Iris pigment epithelial cell (primary cell): ENCODE measurements at places on chromosomes 4 and X.

DNA sequence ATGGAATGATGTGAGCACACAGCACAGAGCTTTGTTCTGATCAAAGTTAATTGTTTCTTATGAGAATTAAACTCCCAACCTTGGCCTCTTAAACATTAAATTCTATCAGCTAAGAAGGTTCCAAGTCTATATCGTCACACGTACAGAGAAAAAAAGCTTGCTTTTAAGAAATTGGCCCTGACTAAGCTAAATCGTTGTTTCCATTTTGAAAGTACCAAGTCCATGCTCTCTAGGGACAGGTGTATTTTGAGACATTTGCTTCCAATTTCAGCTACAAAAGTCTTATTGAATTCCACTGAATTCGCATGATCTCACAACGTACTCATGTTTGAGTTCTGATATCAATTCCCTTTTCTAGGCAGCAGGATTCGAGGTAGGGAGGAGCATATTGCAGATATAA lies 157.4 kb downstream of the SHROOM3 start:
- no peak for DNase-seq

GRCh38 chrX:46903458-46904242 lies 8.6 kb upstream of the JADE3 start:
- DNase-seq: peak; percentile 68

DNA sequence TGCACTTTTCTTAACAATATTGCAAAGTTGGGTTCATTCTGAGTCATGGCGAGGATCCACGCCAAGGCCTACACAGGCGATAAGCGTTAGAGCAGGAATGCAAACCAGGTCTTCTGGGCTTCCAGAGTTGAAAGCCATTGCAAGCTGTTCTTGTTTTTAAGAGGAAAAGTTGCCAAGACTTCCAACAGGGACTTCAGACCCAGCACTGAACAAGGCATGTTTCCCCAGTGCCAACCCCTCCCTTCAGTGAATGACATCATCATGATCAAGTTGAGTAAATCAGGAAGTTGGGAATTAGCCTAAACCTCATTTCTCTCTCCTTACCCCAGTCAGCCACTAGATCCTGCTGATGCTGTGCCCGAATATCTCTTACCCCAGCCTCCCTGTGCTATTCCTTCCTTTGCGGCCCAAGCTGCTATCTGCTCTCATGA lies 355.1 kb downstream of the HS3ST1 start:
- peak; percentile 66 for DNase-seq

GRCh38 chrX:120732461-120732860 lies 102.6 kb upstream of the C1GALT1C1 start:
- DNase-seq: no peak

GRCh38 chrX:29012867-29013266 lies 425.6 kb downstream of the IL1RAPL1 start:
- DNase-seq: no peak

GRCh38 chr4:114282937-114283336 lies 303.5 kb upstream of the ARSJ start:
- no peak for DNase-seq

- DNase-seq: no peak
These were observed at the start of gene TRIML1 for GRCh38 chr4:188139141-188139540. Gene TRIML1 (plus strand): TSS chr4:188139441. CDS start chr4:188139559, 118 bp downstream.

DNA sequence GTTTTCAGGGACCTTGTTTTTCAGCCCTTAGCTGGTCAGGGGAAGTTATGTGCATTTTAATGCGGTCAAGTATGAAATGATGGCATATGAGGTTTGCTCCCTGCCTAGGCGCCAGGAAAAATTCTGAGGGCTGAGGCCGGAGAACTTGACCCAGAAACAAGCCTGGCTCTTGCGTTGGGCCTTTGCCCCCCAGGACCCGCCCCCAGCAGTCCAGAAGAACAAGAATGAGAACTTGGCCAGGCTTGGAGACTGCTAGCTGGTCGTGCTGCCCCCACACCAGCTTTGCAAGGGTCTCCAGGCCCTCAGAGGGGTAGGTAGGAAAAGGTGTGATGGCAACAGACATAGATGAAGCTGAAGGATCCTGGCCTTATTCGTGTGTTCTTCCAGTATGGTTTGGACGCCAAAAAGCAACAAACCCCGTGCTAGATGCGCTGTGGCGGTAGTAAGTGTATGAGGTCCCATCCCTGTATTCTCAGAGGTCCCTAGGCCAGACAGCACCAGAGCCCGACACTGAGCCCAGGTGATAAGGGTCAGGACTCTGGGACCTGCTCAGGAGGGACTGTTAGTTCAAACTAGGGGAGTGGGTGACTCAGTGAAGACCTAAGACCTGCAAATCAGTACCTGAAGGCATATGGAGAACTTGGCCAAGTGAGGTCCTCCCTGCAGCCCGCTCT lies 10.5 kb downstream of the NKX3-2 start:
- DNase-seq: no peak

DNA sequence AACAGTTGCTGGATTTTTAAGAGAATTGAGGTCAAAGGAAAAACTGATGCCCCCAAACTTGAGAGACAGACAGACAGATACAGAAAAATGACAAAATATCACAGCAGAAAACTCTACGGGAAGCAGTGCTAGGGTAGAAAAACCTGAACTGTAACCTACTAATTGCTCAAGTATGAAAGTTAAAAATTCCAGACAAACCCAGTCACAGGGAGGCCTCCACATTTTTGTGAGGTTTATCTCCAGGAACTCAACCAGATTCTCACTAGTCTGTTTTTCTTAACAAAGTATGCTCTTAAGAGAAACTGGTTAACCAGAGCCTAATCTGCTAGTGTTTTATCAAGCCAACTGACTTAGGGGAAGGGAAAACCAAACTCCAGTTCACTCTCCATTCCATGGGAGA lies 19.9 kb upstream of the PPP3CA start:
- DNase-seq: peak; percentile 95

GRCh38 chr4:80268936-80269335 lies 2.5 kb downstream of the FGF5 start:
- DNase-seq: no peak

DNA sequence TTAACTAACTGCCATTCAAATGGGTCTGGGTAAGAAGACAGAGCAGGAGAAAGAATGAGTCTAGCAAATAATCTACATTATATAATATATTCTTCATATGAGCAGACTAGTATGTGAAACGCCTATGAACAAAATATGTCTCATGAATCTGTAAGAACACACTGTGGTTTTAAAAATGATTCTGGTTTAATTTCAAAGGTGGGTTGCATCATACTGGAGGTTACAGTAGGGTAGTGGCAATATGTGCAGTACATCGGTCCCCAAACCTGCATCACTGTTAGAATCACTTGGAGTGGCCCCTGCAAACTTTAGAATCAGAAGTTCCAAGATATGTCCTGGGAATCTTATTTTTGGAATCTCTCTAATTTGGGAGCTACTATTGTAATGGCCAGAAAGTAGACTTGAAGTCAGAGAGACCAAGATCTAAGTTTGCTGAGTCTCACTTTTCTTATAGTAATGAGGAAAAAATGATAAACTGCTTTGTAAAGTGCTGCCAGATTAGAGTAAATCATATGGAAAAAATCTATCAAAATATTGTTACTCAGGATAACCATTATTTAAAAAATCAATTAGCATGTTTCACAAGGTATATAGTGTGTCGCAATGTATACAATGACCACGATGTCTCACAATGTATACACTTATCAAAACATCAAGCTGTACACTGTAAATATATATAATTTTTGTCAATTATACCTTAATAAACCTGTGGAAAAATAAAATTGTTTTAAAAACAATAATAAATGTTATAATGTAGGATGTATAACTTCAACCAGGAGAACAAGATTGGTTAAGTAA lies 37.9 kb upstream of the ARSJ start:
- peak; percentile 60 for DNase-seq

- DNase-seq: peak; percentile 65
These were observed 146.9 kb upstream of the FGF13 start for GRCh38 chrX:138858438-138858837.

- no peak for DNase-seq
These were observed 888 bp downstream of the RAB28 start for GRCh38 chr4:13483136-13483767.

- DNase-seq: no peak
These were observed 10.1 kb downstream of the HS3ST1 start for GRCh38 chr4:11418610-11419009.

GRCh38 chr4:184846531-184846930 lies 20.8 kb upstream of the ACSL1 start:
- no peak for DNase-seq

DNA sequence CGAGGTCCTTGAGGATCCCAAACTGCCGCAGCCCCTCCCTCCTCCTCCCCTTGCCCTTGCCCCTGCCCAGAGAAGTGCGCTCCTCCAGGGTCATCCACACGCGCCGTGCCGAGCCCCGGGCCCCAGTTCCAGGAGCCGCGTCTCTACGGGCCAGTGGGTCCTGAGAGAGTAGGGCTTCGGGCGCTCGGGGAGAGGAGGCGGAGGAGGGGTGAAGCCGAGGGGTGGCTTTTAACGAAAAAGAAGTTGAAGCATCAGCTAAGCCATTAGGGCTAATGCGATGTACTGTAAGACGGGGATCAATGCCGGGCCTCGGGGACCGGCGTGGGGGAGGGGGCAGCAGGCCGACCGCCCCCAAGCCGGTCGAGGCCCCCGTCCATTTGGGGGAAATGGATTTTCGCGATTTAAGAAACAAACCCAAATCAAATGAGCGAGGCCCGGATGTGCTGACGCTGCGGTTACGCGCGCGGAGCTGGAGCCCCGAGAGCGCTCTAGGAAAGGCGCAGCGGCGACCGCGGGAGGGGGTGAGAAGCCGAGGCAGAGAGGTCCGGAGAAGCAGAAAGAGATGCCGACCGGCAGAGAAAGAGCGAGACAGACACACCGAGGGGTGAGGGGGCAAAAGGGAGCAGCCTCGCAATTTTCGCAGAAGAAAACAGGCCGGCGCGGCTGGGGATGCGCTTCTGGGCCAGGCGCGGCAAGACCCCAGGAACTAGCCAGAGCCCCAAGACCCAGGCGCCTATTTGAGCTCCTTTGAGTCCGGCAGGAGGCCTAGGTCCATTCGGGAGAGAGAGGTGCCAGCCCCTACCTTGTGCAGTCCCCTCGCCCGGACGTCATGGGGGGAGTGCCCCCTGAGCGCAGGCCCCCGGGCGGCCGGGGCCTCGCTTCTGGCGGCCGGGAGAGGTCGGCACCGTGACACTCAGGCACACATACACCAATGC lies 13.6 kb downstream of the HMX1 start:
- DNase-seq: no peak

DNA sequence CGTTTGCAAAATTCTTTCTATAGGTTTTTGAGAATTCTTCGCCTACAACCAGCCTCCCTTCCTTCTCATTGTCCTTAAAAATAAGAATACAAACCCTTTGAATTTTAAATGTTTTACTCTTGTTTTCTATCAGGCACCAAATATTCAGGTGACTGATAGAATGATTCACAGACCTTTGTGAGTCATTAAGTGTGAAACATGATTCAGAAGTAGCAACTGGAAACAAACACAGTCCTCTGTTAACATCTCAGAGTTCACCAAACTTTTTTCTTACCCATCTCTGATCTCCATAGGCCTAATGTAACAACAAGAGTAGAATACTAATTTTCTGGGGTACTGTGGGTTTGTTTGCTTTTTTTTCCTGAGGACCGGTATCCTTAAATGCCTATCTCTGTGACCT lies 63.4 kb upstream of the MAB21L2 start:
- peak; percentile 77 for DNase-seq

GRCh38 chrX:19514791-19515614 lies at the start of gene MAP3K15:
Gene MAP3K15 (minus strand): TSS chrX:19515508. CDS start chrX:19515261, 247 bp downstream.
- DNase-seq: peak; percentile 4

GRCh38 chr4:951594-952468 lies 19.6 kb downstream of the TMEM175 start:
- no peak for DNase-seq

- DNase-seq: no peak
These were observed 4.7 kb upstream of the FAM47E start for GRCh38 chr4:76246852-76247251.
